ENCODE measurements at places on chromosomes 5 and 9. TPM values are rescaled to one million over a fixed set of nuclear protein-coding genes. Genes with fewer than 3 reads are reported as not detected.

The GNA14 gene
- 0.32 TPM for total RNA-seq

The DBH gene
- total RNA-seq, result 1.8 TPM

The SLCO6A1 gene
- 1.6 TPM for total RNA-seq

The SAXO1 gene
- total RNA-seq, result 0.37 TPM

The FOXI1 gene
- total RNA-seq, result not detected

The IL6ST gene
- 37.7 TPM for total RNA-seq

The PCSK5 gene
- total RNA-seq, result 9.6 TPM

The SLC27A6 gene
- not detected for total RNA-seq

The CCNI2 gene
- total RNA-seq, result 0.17 TPM

The GRXCR2 gene
- not detected for total RNA-seq

The NUTM2G gene
- total RNA-seq, result not detected

The FUT7 gene
- 0.20 TPM for total RNA-seq

The ARL10 gene
- 34.7 TPM for total RNA-seq

The TERT gene
- total RNA-seq, result 2.9 TPM

The MYMK gene
- not detected for total RNA-seq

The EEIG1 gene
- total RNA-seq, result 15.8 TPM

The TAF1L gene
- total RNA-seq, result not detected

The IRGM gene
- not detected for total RNA-seq

The VLDLR gene
- 28.8 TPM for total RNA-seq

The GRIN3A gene
- 0.15 TPM for total RNA-seq

The PLPPR1 gene
- 7.4 TPM for total RNA-seq
